Transverse colon (tissue), 4 donors: ENCODE measurements at places on chromosomes 3 and 15.
A peak's percentile ranks its signal among the peaks of the same experiment; 100 is the strongest.

DNA sequence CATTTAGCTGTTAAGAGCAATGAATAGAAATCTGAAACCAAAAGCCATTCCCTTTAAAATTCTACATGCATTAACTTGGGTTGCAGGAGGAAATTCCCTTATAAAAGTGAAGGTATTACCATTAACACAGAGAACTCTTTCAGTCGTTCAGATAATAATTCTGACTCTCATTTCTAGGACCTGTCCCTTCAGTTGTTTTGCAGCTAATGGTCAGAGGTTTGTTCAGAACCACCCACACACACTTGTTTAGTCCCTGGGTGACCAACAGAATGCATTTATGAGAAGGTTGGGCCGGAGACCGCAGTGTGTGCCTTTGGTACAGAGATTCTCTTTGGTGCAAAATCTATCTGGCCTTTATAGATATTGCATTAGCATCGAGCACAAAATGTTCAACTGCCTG lies 492.5 kb downstream of the NLGN1 start:
- no peak for DNase-seq

DNA sequence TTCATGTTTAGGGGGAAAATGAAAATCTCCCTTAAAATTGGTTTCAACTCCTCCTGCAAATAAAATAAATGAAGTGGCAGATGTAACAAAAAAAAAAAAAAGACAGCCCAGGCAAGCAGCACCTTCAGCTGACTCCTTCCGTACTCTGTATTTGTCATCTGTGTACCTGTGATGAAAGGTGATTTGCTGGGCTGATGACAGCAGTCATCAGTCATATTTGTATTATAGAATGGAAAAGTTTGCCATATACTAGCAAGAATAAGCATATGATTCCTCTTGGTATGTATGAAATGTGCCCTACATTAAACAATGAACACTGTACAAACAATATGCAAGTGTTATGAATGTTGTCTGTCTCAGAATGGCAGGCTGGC lies 44.1 kb upstream of the WWTR1 start:
- DNase-seq = no peak

DNA sequence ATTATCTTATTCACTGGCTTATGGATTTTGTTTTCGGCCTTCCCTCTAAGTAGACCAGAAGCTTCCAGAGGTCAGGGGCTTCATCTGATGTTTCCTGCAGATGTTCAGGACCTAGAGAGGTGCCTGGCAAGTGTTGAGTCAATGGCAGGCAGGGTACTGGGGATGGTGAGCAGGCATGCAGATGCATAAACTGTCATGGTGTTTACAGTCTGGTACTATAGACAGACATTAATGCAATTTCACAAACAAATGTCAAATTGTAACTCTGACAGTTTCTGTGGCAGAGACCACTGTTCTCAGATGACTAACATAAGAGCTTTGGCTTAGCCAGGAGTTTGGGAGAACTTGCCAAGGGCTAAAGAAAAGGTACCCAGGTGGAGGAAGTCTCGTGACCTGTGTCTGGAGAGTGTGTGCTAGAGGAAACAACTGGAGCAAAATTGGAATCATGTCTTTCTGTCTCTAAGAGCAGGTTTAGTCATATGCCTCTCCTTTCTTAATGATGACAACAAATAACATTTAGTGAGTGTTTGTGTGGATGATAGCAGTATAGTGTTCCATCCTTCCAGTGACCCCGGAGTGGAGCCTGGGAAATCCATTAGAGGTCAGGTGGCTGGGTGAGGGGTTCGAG lies 53.7 kb upstream of the TRAK1 start:
- no peak for DNase-seq

- no peak for DNase-seq
Measured at GRCh38 chr3:48039487-48040190, 23.4 kb upstream of the MAP4 start.

- DNase-seq = no peak
Measured at GRCh38 chr3:78285032-78285728, 1245.3 kb downstream of the ROBO2 start.

- DNase-seq = peak; percentile 65
Measured at GRCh38 chr3:195147649-195148080, 123.3 kb downstream of the XXYLT1 start.

- DNase-seq = no peak
Measured at GRCh38 chr3:127409421-127410136, 121.7 kb upstream of the PRR20G start.

GRCh38 chr3:119194237-119195150 lies 21.1 kb downstream of the UPK1B start:
- no peak for DNase-seq

DNA sequence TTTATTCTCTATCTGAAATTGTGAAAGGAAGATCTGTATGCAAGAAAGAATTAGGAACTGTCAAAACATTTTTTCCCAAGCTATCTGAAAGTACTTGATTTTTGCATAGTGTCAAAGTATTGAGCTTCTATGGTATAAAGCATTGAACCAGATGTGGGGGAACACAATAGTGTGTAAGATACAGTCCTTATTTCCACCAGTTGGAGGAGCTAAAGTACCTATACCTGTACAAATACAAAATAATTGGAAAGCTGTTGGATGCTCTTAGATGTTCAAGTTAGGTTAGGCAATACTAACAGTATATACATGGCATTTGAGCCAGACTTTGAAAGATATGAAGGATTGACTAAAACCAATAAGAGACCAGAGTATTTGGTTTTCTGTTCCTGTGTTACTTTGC lies 148.4 kb downstream of the B3GALNT1 start:
- DNase-seq = no peak

GRCh38 chr3:45777746-45778386 lies 18.5 kb downstream of the SLC6A20 start:
- no peak for DNase-seq

- DNase-seq = no peak
Measured at GRCh38 chr3:30790150-30790549, 104.3 kb downstream of the GADL1 start.

DNA sequence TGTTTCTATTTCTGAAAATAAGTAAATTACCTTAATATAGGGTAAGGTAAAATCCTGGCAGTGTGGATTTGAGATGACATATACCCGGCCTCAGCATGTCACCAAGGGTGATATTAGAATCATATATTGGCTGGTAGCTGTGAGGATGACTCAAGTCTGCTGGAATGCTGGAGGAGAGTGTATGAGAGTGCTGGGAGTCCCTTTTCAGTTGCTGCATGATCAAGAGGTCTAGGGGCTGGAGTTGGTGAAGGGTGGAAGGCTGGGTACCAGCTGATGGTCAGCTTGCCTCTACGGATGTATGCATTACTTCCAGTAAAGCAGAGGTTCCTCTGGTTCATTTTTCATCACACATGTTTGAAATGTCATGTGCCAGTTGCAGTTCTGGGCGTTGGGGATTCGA lies 40.6 kb downstream of the SLC25A26 start:
- DNase-seq = no peak

GRCh38 chr3:133933097-133934024 lies 37.7 kb upstream of the RAB6B start:
- no peak for DNase-seq

GRCh38 chr3:193777524-193777923 lies 184.5 kb downstream of the OPA1 start:
- DNase-seq = no peak

GRCh38 chr3:152172460-152172859 lies 96.3 kb upstream of the MBNL1 start:
- no peak for DNase-seq

- DNase-seq = no peak
Measured at GRCh38 chr3:171632766-171633165, 172.6 kb upstream of the TNIK start.

DNA sequence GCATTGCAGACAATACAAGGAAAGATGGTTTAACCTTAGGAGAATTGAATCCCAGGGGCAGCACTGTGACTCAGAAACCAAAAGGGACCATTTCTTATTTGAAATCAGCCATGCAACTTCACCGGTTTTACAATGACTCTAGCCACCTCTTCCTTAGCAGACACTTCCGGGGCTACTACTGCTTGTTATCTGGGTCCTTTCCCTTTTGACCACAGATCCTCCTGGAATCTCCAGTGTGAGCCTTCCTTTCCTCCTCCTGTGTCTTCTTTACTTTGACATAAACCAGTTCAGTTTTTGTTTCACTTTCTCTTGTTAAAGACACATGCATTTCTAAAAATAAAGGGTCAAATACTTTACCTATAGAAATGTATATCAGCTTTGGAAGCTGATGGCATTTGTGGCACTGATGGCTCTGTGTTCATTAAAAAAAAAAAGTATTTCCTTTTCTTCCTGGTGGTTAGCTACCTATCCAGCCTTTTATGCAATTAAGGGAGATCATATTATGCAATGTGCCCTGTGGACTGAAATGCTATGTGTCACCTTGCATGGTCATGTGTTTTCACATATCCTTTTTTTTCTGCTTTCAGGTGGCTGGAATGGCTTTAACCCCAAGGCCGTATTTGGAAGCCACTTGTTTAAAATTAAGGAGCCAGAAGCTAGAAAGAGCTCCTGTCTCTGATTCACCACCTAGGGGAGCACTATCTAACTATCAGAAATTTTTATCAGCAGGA lies 296.2 kb downstream of the CHL1 start:
- no peak for DNase-seq

GRCh38 chr3:104947943-104948342 lies 418.8 kb upstream of the ALCAM start:
- no peak for DNase-seq

- DNase-seq = peak; percentile 63
Measured at GRCh38 chr3:120418866-120419490, 31.8 kb downstream of the FSTL1 start.

DNA sequence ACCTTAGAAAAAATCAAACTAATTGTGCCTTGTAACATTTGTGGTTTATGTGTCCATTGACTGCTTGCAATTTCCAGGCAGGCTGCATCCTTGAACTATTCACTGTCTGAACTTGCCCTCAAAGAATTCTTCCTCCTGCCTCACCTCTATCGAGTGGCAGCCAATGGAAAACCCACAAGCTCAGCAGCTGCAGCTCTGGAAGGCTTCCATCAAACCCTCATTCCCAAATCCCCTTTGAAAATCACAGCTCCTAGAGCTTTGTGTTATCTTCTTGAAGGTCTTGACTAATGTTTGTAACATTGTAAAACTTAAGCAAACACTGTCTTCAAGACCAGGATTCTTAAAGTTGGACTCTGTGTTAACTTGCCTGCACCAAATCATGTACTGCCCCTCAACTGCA lies 81.1 kb downstream of the FILIP1L start:
- DNase-seq = no peak

DNA sequence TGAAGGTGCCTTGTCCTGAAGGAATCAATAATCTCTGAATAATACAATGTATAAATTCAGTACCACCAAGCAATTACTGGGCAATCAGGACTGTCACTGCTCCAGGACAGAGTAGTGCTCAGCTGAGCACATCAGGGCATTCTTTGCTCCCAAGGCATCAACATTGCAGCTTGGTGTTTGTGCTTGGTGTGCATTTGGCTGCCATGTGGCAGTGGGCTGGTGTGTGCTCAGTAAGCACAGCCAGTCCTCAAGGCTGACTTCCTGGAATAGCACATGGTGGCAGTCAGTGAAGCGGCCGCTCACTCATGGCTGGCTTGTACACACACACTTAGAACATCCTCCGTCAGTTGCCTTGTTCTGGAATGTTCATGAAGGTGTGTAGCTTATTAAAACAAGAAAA lies 217.0 kb downstream of the EPHB1 start:
- DNase-seq = no peak

DNA sequence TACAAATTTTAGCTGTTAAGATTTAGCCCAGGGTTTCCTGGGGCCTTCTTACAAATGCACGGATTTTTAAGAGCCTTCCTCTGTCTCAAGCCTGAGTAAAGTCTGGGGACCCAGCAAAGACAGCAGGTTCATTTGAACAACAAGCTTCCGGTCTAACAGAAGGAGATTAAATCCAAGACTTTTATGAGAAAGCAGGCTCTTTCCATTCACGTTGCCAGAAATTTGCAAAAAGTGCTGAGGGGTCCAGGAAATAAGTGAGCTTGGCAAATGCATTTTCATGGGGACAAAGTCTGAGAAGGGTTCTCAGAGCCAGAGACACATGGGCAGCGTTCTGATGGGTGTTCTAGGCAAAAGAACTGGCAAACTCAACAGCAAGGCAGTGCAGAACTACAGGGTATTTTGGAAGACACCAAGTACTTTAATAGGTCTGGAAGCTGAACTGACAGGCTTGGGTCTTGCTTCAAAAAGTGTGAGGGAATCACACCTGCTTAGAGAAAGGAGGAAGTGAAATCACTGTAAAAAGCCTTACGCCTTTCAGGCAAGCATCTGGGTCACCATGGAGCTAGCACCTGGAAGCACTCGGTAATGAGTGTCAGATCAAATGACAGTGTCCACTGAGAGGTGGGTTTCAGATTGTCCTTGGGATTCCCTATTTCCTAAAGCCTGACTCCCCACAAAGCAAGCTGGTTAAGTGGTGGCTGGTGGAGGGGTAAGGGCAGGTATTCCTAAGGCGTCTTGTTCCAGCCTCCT lies 115.8 kb upstream of the ARHGEF3 start:
- DNase-seq = peak; percentile 39

GRCh38 chr3:131553495-131554247 lies 50.9 kb upstream of the MRPL3 start:
- DNase-seq = no peak

- DNase-seq = no peak
Measured at GRCh38 chr3:115293321-115293720, 146.2 kb upstream of the ZBTB20 start.

- DNase-seq = no peak
Measured at GRCh38 chr3:16102905-16103364, 71.5 kb upstream of the GALNT15 start.

GRCh38 chr3:156382458-156383346 lies 172.2 kb downstream of the SSR3 start:
- DNase-seq = peak; percentile 34

DNA sequence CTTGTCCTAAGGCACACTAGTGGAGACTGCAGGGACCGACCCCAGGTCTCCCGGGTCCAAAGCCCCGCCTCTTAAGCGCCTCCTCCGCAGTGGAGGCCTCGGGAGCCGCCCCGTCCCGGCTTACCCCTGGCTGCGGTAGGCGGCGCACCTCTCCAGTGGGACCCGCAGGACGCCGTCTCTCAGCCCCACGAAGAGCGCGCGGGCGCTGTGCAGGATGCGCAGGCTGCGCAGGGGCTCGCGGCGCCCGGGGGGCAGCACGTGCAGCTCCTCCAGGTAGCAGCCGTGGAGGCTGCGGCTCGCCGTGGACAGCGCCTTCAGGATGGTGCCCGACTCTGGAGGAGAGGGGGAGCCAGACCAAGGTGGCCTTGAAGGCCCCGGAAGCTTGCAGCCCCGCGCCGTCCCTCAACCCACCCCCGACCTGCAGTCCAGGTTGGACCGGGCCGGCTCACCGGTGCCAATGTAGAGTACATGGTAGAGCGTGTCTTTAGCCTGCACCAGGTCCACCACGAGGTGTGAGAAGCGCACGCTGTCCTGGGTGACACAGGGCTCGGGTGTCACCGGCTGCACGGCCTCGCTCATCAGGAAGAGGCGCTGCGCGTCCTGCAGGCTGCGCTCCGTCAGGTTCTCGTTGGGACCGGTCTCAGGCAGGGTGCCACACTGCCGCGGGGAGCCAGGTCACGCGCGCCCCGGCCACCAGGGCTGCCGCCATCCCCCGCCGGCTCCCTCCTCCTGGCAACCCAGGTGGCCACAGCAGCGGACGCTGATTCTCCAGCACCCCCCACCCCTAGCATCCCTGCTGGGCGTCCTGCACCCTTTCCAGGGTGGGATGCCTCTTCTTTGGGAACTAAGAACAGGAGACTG lies 105.5 kb downstream of the SEMA5B start:
- DNase-seq = no peak
